ENCODE measurements at places on chromosomes 3 and 15.

DNA sequence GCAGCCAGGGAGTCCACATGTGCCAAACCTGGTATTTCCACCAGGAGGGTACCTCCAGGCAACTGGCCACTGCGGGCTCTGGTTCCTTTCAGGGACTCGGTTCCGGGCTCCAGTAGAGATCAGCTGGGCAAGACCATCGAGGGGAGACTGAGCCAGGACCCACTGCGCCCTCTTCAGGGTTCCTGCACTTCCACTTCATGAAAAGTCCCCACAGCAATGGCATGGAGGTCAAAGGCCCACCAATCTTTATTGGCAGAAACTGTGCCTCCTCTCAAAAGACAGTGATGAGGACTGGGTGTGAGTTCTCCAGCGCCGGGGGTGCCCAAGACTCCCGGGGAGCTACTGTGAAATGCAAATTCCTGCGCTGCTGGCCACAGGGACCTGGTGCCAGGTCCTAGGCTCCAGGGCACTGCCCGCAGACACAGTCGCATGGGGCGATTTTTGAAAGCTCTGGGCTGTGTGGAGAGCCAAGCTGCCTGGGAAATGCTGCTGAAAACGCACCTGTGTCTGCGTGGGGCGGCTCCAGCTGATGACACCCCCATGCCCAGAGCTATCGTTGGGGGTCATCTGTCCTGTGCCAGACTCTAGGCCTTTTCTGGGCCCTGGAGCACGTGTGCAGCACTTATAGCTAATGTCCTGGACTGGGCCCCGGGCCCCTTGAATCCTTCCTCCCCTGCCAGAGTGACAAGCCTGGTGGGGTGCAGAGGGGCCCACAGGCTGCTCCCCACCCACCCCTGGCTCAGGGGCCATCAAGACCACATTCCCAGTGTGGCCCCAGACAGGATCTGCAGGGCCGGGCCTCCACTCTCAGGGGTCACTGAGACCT is 144.0 kb downstream of the NSMCE3 start:
- DNase-seq = no peak

- no peak for DNase-seq
These were observed 45.7 kb downstream of the B3GNT5 start for GRCh38 chr3:183298701-183299153.

DNA sequence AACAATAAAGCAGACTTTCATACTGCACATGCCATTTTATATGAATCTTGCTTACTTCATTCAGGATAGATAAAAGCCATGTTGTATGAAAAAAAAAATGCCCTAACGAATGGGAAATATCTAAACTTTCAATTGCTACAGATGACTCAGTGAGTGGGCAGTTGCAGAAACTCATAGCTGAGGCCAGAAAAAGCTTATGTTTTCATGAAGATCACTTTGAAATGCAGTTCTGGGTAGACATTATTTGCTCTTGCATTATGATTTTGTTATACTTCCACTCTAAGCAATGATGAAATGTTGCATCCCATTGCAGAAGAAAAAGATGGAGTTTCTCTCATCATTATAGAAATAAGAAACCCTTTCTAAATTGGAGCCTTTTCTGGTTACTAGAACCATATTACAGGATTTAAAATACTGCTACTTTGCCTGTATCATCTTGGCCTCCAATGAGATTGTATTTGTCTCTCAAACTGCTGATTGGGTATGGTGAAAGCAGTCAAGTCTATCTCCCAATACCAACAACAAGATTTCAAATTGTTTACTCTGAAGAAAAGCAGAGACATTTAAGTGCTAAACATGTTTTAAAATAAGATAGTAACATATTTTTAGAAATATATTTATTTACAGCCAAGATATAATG is 17.0 kb downstream of the PEAK1 start:
- no peak for DNase-seq

DNA sequence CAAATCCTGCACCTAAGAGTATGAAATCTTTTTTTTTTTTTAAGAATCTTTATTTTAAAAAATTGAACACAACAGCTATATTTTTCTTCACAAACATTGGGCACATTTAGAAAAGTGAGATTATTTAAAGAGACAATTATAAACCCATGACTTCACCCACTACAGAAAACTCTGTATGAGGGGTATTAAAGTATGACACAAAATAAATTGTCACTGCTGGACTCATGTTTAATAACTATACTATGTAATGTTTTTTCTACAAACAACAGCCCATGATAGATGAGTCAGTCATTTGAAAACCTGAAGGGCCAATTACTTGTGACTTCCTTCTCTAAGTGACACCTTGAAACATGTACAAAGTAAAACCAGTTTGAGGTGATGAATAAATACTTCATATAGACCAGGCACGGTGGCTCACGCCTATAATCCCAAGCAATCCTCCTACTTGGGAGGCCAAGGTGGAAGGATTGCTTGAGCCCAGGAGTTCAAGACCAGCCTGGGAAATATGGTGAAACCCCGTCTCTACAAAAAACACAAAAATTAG is 36.0 kb downstream of the AQR start:
- no peak for DNase-seq

- DNase-seq = no peak
These were observed 82.2 kb upstream of the THBS1 start for GRCh38 chr15:39498629-39499028.
